ENCODE measurements at places on chromosomes 4 and X.

DNA sequence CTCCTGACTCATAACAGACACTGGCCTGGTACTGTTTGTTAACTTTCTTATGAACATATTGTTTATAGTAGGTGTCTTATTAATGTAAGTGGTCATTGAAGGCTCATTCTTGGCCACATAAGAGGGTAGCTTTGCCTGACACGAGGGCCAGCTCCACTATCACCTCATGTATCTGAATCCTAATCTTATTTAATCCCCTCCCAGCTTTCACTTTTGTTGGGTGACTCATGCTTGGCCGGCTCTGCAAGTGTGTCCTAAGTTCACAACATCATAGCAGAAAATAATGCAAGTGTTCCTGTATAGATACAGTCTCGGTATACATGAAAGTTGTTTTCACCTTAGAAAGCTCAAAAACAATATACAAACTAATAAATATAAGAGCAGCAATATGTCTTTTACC, 283.8 kb downstream of the IQCM start:
- no peak for DNase-seq

- DNase-seq, result no peak
Measured at GRCh38 chr4:106893395-106893881, 142.7 kb downstream of the DKK2 start.

DNA sequence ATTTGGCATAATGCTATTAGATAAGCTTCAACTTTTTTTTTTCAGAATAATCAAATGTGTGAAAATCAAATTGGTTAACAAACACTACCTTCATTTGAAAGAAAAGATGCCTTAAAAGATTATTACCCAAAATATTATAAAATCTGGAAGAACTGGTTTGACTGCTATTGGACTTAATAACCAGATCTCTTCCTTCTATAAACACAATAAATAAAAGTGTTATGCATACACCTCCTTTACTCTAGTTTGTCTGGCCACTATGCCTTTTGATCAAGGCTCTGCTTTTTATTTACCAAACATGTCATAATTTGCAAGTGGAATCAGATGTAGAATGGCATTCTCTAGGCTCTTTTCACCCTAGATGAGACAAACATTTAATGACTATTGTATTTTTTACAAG, 897.3 kb upstream of the EPHA5 start:
- no peak for DNase-seq

DNA sequence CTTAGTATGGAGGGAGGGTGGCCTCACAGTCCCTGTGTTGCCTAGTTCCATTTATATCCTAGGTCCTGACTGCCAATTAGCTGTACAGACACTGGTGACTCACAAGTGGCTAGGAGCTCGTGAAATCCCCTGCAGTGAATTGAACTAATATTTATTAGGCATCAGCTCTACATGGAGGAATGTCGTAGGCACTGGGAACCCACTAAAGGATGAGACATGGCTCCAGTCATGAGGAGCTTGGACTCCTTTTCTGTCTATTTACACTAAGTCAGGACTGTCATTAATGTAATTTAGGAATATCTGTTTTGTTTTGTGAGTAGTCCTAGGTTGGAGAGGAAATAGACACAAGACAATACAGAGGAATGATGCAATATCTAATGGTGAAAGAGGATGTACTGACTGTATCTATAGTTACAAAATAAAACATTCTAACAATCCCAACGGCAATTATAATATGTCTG, 67.7 kb downstream of the MID1IP1 start:
- no peak for DNase-seq

GRCh38 chr4:1105662-1106061, 7.7 kb downstream of the RNF212 start:
- DNase-seq, result no peak

DNA sequence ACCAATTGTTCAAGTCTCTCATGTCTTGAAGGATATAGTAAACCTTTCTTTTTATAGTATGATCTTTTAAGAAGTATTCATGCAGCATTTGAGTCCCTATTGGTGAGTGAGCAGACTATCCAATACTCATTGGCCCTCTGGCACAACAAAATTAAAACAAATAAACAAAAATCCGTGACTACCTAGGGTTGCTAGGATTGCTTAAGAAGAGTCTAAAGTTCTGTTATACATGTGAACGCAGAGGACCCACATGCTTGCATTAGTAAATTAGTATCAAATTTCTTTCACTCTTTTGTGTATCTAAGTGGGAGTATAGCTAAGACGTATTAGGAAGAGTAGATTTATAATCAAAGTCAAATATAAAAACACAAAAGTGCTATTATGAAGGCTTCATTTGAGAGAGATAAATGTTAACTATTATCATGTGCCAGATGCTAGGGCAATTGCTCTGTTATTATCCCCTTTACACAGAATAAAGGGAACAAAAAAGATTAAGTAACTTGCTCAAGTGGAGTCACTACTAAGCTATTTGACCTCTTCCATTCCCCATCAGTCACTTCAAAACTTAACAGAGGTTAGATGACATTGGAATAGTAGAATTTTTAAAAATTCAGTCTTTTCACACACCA, 29.2 kb upstream of the LARP1B start:
- no peak for DNase-seq

- no peak for DNase-seq
Measured at GRCh38 chrX:129984111-129984958, 1.9 kb downstream of the BCORL1 start.

GRCh38 chr4:176287546-176287945, 18.5 kb upstream of the ASB5 start:
- no peak for DNase-seq

- DNase-seq, result no peak
Measured at GRCh38 chr4:99614491-99614890, 39.9 kb downstream of the MTTP start.

GRCh38 chrX:15761564-15762191, 23.6 kb downstream of the CA5B start:
- no peak for DNase-seq

- DNase-seq, result no peak
Measured at GRCh38 chr4:153573881-153574802, 108.0 kb downstream of the TMEM131L start.
